ENCODE measurements at places on chromosomes 7 and 10.

DNA sequence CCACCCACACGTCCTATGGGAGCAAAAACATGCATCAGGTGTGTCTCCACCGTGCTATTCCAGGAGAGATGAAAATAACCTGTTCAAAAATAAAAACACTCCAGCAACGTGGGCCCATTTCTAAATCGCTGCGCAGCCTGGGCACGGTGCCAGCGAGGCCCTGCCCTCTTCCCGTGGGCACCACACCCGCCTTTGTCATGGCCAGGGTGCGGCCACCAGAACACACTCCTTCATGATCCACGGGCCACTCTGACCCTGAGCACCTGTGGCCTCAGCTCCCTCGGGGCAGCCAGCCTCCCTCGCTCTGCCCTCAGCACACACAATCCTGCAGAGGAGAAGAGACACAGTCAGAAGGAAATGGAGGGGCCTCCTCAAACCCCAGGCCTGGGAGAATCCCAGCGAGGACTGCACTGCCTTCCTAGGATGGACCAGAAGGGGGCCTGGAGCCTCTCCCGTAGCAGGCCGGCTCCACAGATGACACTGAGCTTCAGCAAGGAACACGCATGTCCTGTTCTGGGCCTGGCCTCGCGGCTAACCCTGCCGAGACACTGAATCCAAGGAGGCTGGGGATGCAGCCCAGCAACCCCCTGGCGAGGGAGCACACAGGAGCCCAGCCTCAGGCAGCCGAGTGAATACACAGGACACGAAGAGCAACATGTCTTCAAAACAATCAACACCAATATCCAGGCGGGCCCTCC is 169.0 kb downstream of the MAD1L1 start:
- no peak for DNase-seq

GRCh38 chr10:31770307-31770902 is 158.2 kb downstream of the ARHGAP12 start:
- DNase-seq = no peak

GRCh38 chr10:127549009-127549408 is at the start of gene NPS:
NPS (plus strand) TSS chr10:127549309; CDS start chr10:127549369, 60 bp downstream.
- no peak for DNase-seq

- DNase-seq = no peak
Measured at GRCh38 chr7:32588657-32589056, 93.4 kb downstream of the AVL9 start.

DNA sequence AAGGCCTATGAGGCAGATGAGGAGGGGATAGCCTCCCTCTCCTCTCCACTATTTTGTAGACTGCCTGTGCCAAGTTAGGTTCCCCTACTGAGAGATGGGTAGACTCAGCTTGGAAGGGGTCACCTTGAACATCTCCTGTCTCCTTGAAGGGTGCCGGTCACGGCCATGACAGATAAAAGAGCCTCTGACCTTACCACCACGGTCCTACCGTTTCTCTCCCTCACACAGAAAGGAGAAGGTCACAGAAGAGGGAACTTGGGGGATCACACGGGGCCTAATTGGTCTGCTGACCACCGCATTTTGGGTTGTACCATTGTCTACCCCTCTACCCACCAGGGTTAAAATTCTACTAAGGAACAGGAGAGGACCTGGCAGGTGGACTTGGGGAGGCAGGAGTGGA is 17.0 kb downstream of the PRSS2 start:
- no peak for DNase-seq

DNA sequence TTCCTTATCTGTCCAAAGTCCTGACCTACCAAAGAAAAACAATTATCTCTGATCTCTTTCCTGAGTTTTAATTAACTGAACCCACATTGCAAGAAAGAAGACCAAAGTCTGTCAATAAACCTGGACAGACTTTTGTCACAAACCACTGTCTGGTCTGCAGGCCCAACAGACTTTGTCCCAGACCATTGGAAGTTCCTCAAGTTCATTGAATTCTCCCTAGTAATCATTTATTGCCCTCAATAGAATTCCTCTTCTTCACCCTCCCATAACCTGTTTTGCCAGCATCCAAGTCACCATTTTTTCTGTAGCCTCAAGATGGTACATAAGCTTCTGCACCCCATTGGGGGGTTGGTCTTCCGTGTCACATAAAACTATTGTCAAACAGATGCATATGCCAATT is 3.9 kb upstream of the DNMBP start:
- no peak for DNase-seq

DNA sequence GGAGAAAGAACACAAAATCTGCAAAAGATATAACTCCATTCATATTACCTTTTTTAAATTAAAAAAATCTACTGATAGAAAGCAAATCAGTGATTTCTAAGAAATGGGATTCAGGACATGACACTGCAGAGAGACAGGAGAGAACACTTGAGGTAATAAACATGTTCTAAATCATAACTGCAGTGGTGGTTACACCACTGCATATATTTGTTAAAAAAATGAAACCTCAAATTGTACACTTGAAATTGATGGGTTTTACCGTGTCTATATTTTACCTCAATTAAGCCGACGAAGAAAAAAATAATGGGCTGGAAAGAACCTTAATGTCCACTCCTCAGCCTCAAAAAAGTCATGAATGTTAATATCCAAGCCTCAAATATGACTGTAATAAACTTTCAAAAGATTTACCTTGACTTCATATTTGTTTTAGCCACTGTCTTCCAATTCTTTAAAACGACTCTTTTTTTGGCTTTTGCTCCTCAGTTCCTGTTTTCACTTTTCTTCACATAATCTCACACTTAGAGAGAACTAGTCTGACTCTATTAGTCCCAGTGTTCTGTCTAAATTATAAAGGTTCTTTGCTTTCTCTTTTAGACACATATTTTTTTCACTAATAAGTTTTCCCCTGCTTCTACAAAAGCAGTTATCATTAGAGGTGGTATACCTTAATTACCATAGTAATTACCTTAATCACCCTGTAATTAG is 502.4 kb downstream of the GRM8 start:
- no peak for DNase-seq

- DNase-seq = no peak
Measured at GRCh38 chr10:65793738-65794425, 1132.0 kb upstream of the LRRTM3 start.

DNA sequence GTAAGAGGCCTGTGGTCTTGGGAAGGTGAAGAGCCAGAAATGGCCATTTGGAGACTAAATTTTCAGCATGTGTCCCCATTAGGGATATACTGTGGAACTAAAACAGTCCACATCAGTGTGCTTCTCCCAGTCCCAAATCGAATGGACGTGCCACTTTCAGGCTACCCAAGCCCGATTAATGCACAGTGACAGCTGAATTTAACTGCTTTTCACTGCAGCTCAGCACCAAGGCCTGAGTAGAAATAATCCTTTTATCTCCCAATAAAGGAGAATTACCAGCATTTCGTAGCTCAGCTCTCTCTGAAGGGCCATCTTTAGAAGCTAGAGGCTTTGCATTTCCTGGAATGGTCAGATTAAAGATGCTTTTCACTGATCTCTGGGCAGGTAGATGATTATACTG is 183.3 kb downstream of the NPSR1 start:
- no peak for DNase-seq

DNA sequence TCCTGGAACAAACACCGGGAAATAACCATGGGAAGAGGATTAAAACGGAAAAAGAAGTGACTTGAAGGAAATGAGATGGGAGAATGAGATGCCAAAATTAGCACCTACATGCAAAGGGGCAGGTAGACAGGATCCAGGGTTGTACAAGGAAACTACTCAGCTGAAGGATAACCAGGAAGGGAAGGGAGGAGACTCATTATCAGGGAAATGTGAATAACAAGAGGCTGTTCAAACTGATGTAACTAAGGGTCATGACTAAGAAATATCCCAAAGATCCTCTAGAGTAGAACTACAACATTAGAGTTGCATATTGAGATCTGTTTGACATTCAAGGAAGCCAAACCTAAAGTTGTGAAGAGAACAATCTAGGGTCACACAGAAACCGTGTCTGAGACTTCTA is 166.2 kb upstream of the SP8 start:
- DNase-seq = no peak

GRCh38 chr10:70162892-70163201 is 7.5 kb downstream of the SAR1A start:
- DNase-seq = no peak

GRCh38 chr10:46022978-46023702 is 7.3 kb downstream of the NCOA4 start:
- DNase-seq = peak; percentile 60

DNA sequence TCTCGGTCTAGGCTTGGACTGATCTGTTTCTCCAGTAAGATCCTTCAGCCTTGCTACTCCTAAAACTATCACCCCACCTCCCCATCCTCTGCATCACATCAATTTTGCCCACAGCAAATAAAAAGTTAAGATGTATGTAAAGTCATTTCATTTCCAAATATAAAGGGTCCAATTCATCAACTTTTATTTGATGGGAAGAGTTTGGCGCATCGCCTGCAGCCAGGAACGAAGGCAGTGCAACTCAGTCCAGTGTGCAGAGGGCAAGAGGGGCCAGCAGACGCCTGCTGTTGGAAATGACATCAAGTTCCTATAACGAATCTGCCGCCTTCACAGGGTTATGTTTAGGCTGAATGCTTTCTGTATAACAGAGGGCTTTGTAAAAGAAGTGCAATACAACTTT is 97.0 kb downstream of the SVIL start:
- DNase-seq = no peak

DNA sequence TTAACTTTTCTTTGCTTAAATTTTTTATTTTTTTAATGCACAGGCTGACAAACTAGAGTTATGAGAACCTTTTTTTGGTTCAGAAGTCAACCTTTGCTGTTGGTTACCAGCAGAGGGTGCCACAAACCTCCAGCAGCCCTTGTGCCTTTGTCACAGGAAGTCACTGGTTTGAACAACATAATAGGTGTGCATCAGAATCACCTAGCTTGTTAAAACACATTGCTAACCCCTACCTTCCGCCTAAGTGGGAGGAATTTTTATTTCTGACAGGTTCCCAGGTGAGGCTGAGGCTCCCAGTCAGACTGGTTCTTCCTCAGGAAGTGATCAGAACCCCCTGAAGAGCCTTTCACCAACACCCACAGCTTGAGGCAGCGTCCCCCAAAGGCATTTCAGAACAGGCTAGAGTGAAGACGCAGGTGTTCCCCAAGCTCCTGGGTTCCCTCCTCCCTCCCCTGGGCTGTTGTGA is 22.6 kb upstream of the VDAC2 start:
- no peak for DNase-seq

- no peak for DNase-seq
Measured at GRCh38 chr10:4448030-4448429, 378.0 kb upstream of the AKR1E2 start.

DNA sequence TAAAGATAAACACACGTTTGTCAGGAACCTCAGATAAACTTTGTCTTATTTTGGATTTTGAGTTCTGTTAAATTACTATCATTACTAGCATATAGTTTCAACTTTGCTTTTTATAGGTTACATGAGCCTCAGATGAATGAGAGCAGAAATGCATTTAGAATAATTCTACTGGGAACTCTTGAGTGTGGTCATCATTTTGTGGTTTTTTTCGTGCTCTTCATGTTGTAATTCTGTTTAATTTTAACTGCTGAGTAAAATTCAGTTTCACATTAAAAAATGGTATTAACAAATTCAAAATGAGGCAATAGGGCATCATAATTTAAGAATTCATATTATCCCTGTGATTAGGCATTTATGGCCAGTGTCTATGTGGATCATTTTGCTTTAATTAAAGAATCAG is 72.9 kb downstream of the GNAI1 start:
- DNase-seq = no peak

DNA sequence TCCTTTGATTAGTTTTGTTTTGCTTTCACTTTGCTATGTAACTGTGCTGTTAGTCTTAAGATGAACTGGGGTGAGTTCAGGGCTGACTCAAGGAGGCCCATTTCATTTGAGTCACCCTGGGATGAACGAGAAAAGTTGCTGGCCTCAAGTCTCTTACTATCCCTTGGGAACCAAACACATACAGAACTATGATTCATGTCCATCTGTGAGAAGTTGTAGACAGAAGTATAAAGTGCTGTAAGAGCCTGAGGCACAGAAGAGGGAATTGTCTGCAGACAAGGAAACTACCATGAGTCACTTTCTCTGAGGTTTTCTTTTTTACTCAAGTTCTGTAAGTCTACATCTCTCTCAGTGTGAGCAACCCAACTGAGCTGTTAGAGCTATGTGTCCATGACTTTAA is 179.8 kb upstream of the CSTF2T start:
- no peak for DNase-seq

- DNase-seq = no peak
Measured at GRCh38 chr7:22551768-22552513, 52.0 kb upstream of the STEAP1B start.

DNA sequence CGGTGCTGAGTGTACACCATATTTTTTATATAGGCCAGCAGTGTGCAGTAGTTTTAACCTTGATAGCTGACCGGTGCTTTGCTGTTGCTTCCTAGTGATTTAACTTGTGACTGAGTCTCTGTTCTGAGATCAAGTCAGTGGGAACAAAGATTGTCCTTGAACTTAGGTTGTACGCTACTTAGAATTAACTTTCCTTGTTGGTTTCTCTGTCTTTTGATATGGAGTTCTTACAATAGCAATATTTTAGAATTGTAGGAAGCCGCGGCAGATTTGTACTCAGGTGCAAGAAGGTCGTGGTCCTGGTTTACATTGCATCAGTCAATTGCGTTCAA is 1.3 kb downstream of the DDX21 start:
- no peak for DNase-seq

DNA sequence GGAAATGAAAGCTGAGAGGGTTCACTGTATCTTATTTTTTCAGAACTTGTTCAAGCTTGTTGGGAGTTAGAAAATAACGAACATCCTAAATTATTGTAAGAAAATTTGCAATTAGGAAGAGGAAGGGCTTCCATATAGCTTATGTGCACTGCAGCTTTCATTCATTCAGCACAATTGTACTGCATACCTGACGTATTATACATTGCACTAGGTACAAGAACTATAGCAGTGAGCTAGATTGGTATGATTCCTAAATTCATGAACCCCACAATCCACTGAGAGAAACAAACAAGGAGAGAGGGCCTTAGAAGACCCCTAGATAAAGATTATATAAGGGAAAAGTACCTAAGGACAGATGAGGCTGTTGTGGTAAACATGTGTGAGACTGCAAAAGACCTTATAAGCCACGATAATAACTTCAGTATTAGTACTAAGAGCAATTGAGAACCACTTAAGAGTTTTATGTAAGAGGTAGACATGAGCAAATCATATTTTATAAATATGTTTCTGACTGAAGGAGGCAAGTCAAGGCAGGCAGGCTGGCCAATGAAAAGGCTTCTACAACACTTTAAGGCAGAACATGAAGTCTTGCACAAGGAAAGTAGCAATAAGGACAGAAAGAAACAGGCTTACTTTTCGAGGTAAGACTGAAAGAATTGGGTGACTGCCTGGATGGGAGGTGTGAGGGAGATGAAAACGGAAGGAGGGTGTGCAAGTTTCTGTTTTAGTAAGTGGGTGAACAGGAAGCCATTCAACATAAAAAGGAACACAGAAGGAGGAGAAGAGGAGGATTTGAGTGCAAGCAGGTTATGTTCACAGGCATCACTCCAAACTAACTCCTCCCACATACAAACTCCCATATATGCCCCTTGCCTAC is 77.9 kb upstream of the LRRN3 start:
- DNase-seq = no peak

GRCh38 chr10:133357285-133358161 is at the start of gene FUOM:
FUOM (minus strand) TSS chr10:133358019; CDS start chr10:133358007, 12 bp downstream.
- DNase-seq = no peak

GRCh38 chr7:26543340-26543739 is 251.7 kb downstream of the SNX10 start:
- no peak for DNase-seq

GRCh38 chr10:88979603-88980002 is 11.0 kb upstream of the FAS start:
- no peak for DNase-seq

- DNase-seq = no peak
Measured at GRCh38 chr7:122919643-122920181, 33.5 kb upstream of the CADPS2 start.
